ENCODE measurements at places on chromosomes 4 and X.

GRCh38 chrX:129808829-129809796, 29.4 kb downstream of the SASH3 start:
- no peak for DNase-seq

GRCh38 chr4:54547299-54548097, 110.3 kb upstream of the KIT start:
- no peak for DNase-seq

DNA sequence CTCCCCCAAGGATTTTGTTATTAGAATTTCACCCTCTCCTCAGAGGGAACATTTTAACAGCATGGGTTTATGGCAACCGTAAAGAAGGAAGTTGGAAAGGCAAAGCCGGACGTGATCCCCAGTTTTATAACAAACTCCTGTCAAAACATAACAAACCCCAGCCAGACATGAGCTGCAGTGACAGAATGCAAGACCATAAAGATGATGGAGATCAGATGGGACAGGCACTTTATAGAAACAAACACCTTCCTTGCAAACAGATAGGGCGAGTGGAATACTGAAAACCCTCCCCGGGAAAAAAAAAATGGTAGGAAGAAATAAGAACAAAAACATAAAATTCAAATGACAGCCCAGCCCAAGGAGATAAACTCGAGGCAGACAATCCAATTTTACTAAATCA, 281.4 kb downstream of the LDB2 start:
- DNase-seq = no peak

GRCh38 chrX:110588164-110588563, 207.5 kb downstream of the CHRDL1 start:
- no peak for DNase-seq

GRCh38 chr4:46124773-46125413, 1.0 kb upstream of the GABRG1 start:
- DNase-seq = no peak

- DNase-seq = no peak
Observed at GRCh38 chr4:182955411-182955810, 38.2 kb upstream of the DCTD start.

DNA sequence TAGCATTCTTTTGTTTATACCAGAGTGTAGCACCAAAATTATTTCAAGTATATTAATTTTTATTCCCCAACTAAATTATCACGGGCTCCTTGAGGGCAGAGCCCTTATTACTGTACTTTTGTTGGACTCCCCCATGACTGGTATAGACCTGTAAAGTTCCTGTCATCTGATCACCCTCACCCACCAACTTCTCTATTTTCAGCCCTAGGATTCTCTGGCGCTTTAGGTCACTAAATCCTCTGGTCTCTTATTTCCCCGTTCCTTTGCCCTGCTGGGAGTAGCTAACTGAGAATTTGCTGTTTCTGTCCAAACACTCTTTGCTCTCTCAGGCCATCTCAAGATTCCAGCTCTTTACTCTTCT, 3.2 kb upstream of the XKRX start:
- DNase-seq = no peak

GRCh38 chr4:137367620-137368019, 164.7 kb downstream of the PCDH18 start:
- peak; percentile 58 for DNase-seq

- no peak for DNase-seq
Observed at GRCh38 chr4:111037591-111038360, 414.9 kb upstream of the PITX2 start.

- DNase-seq = peak; percentile 66
Observed at GRCh38 chr4:182975806-182976205, 58.6 kb upstream of the DCTD start.

DNA sequence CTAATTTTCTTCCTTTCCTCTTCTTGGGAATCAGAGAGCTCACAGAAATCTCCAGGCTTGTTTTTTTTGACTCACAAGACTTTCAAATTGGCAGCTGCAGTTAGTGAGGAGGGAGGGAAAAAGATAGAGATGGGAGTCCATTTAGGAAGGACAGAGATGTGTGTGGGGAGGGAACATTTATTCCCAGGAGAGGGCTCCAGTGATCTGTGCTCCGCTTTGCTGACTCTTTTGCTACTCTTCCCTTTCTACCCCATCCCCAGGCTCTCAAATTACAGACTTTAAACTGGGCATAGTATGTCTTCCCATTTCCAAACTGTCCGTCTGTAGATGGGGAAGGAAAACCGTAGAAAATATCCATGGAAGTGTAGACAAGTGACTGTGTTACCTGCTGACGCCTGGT, 39.1 kb upstream of the UCP1 start:
- DNase-seq = no peak

DNA sequence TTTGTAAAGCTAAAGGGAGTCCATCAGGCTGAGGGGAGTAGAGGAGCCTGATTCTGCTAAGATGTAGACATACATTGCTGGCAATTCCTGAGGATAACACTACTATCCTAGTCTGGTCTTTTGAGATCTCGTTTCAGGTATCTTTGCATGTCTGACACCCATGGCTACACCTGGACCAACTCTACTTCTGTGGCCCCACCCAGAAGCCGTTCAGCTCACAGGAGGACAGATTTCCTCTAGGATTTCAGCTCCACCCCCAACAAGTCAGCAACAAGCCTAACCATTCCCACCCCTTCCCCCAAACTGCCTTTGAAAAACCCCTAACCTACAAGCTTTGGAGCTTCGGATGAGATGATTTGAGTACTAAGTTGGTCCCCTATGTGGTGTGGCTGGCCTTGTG, 848.2 kb downstream of the NLGN4X start:
- DNase-seq = no peak

DNA sequence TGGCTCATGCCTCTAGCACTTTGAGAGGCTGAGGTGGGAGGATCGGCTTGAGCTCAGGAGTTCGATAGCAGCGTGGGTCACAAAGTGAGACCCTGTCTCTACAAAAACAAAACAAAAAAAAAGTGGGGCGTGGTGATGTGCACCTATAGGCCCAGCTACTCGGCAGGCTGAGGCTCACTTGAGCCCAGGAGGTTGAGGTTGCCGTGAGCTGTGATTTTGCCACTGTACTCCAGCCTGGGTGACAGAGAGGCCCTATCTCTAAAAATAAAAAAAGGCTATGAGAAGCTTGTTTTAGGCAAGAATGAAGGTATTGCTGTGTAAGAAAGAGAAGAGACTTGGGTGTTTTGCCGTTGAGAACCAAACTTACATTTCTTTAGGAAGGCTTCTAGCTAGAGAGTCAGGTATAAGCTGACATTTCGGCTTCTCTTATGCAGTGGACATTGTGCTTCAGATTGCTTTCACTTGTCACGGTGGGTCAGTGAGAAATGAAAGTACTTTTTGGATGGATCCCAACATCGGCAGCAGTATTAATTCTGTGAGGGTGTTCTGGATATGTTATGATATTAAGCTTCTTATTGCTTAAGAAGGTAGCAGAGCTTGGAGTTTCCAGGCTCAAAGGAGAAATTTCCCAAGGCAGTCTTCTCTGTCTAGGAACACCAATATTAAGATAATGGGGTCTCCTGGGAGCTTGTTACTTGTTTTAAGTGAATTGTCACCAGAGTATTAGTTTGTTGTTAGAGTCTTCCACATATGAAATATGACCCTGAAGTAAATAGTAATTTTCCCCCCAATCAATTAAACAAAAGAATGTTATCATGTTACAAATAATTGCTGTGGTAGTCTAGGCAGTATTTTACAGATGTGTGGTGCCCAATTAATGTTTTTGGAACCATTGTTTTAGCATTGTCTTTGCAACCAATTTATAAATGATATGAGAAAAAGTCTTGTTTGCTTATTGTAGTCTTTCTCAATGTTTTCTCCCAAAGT, 17.6 kb downstream of the TMEM131L start:
- no peak for DNase-seq

DNA sequence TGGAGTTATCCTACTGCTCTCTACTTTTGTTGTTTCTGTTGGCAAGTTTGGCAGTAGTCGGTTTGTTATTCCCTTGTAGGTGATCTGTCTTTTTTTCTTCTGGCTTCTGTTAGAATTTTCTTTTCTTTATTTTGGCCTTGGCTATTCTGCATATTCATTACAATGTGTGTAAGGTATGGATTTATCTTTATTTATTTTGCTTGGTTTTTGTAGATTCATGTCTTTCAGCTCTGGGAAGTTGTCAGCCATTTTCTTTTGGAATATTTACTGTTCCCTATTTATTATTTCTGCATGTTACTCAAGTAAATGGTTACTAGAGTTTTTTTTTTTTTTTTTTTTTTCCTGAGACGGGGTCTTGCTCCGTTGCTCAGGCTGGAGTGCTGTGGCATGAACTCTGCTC, 12.6 kb downstream of the ADD1 start:
- DNase-seq = no peak

DNA sequence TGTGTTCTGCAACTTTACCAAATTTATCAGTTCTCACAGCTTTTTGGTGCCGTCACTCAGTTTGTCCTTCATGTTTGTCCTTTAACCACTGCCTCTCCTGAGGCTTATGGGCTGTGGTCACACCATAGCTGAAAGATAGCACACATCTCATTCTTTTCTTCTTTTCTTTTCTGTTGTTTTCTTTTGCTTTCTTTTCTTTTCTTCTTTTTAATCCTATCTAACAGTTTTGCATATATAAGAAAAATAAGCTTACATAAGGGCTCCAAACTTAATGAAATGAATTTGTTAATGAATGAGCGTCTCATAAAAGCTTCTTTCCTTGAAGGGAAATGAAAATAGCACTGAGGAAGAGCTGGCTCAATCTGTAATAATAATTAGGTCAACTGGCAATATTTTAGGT, 1061.2 kb downstream of the PCDH18 start:
- DNase-seq = no peak

DNA sequence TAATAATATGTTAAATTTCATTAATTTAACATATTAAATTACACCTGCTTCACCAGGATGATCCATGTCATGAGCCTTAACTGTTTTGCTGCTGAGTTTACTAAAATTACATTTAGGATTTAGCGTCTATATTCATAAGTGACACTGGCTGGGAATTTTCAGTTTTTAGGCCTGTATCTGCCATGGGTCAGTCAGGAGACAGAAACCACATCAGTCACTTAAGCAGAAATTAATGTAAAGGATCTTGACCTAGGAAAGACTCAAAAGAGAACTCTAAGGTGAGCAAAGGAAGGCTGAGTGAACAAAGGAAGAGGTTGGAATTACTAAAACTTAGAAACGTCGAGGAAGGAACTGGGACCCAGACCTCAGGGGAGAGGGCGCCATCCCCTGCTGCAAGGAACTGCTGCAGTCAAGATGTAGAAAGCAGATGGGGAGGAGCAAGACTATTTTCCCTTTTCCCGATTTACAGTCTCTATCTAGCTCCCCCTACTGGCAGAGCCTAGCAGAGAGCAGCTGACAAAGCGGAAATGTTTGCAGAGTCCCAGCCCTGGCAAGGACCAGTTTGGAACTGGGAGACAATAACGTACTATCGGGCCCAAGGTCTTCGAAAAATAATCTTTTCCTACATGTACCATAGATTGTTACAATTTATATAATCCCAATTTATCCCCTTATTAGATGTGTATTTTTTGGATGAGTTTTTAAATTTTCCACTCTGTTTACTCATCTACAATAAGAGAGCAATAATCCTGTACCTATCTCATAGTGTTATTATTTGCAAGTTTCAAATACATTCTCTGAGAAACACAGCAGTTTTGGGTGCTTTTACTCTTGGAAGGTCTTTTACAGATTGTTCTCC, 22.6 kb upstream of the RBBP7 start:
- DNase-seq = peak; percentile 58

DNA sequence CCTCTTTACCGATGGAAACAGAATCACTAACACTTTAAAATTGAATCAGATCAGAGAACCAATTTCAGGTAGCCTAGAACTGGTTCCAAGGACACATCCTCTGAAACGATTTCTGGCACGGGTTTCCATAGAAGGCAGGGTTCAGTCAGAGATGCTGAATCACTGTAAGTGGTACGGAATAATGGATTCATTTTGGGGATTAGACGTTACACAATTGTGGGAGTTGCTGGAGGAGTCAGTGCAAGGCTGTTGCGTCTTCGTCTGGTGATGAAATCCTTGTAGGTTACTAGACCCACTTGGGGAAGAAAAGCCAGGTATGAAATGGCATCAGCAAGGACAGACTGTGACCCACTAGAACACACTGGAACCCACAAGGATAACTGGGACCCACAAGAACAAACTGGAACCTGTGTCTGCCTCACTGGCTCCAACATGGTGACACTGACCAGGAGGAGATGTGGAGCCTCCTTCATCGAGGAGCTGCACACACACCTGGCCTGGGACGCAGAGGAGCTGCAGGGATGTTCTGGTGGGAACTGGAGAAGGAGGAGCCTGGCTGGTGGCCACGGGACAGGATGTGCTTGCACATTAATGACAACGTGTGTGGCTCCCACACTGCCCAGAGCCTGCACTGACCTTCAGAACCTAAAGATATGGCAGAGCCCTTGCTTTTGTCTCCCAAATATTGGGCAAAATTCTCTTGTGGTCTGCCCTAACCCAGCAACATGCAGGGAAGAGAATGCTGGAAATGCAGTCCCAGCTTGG, 105.1 kb downstream of the TRAPPC11 start:
- DNase-seq = no peak

DNA sequence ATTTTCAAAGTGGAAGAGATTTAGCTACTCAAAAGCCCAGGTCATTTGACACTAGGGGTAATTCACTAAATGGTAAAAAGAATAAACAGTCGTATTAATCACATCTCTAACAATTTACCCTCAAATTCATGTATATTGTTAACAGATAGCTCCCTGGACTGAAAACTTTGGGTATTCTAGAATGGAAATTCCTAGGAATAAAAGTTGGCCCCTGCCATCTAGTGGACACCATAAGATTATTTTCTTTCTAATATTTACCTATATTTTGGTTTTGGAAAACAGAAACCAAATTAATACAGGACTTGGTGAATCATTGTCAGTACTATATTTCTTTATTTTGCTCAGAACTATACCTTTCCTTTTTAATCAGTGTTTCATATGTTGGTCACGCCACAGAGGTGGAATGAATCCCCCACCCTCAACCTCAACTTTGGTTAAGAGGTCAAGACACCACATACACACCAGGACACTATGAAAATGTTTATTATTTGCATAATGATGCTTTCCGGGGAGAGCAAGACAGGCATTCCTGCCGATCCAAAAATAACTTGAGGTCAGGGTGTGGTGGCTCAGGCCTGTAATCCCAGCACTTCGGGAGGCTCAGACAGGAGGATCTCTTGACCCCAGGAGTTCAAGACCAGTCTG, 96.2 kb upstream of the APOOL start:
- no peak for DNase-seq

GRCh38 chrX:125288343-125288742, 31.3 kb upstream of the TEX13C start:
- no peak for DNase-seq

DNA sequence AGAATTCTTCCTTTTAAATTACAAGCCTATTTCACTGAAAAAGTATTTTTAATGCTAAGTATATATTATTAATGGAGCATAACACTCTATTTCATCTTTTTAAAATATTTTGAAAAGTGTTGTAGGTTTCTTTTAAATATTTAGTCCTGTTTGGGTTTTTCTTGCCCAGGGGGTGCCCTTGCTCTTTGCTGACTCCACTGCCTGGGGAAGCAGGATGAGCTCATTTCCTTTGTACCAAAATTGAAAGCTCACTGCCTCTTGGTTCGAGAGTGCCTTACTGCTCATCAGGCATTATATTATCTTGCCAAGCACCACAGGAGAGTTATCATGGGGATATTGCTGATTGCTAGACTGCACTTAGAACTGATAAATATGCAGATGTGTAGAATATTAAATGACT, 819.2 kb downstream of the PCDH18 start:
- DNase-seq = no peak

Data from GM04504 (cell line).